ENCODE measurements at places on chromosomes 7 and 10.
A peak's percentile ranks its signal among the peaks of the same experiment; 100 is the strongest.

- no peak for DNase-seq
Measured at GRCh38 chr10:48384699-48384982, 78.2 kb downstream of the MAPK8 start.

DNA sequence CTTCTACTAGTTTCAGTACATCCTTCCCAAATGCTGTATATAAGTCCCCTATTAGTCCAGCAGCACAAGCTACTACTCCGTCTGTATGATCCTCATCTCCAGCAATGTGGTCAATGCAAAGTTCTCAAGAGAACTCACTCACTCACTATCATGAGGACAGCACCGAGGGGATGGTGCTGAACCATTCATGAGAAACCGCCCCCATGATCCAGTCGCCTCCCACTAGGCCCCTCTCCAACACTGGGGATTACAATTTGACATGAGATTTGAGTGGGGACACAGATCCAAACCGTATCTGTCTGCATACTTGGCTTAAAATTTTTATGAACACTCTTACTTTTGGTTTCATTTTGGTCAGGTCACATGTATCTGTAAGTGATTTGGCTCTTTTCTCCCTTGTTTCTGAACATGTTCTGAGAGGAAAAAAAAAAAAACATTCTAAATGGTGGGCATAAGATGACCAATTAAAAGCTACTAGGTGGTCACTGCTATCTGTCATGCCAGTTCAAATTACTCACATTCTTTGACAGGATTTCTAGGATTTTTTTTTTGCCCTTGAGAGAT lies 60.1 kb downstream of the ZNF783 start:
- no peak for DNase-seq

- DNase-seq, result no peak
Measured at GRCh38 chr7:83413424-83413823, 235.5 kb downstream of the SEMA3E start.

GRCh38 chr7:93165447-93165846 lies 17.3 kb upstream of the SAMD9L start:
- DNase-seq, result no peak

DNA sequence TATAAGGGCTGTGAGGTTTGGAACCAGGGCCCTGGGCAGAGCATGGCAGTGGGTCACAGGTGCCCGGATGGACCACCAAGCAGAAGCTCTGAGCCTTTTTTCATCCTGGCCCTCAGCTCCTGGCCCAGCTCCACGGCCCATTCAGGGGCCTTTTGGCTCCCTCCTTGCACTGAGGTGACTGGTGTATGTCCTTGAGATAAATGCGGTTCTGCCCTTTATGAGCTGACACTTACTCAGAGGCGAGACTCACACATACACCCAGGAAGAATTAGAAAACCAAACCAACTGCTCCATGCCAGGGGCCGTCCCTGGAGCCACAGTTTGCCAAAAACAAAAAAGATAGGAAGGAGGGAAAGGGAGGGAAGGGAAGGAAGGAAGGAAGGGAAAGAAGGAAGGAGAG lies 49.7 kb downstream of the CUZD1 start:
- DNase-seq, result no peak

DNA sequence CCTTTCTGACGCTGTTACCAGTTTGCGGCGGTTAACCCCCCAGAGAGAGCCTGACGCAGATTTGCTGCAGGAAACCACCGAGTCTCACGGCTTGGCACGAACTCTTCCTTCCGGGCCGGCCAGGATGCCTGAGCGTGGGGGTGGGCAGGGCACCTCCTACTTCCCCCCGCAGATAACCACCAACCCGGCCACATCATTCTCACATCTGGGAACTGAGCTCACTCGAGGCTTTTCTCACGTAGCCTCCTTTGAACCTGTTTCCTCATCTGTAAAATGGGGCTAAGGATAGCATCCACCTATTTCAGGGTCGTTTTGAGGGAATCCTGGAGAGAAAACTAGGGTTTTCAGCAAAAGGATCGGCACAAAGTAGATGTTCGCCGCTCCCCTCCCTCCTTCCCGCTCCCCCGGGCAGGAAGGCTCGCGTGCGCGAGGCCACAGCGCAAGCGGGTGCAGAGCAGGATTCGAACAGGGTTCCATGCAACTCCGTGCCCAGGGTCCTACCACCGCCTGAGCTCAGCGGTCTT lies 23.6 kb downstream of the DDIT4 start:
- peak; percentile 98 for DNase-seq
